Adrenal gland (tissue), 19 donors: ENCODE measurements at places on chromosomes 3 and 15. TPM values are rescaled to one million over a fixed set of nuclear protein-coding genes. Genes with fewer than 3 reads are reported as not detected.

Gene ZBBX
- total RNA-seq: not detected

Gene GATA2
- 6.4 TPM for total RNA-seq

Gene PLSCR5
- not detected for total RNA-seq

Gene MEIS2
- total RNA-seq: 45.0 TPM

Gene RARRES1
- 7.0 TPM for total RNA-seq

Gene TGM4
- 0.19 TPM for total RNA-seq

Gene HESX1
- 1.5 TPM for total RNA-seq

Gene ANKUB1
- not detected for total RNA-seq

Gene OXNAD1
- 6.5 TPM for total RNA-seq

Gene NOX5
- total RNA-seq: 0.06 TPM

- no peaks in the 10 kb centered on the region for H3K36me3 ChIP-seq
- no peaks in the 10 kb centered on the region for H3K27me3 ChIP-seq
- no peak for DNase-seq
- H3K27ac ChIP-seq: no peak overlapping the region
- peaks cover 2% of the 10 kb centered on the region for H3K4me1 ChIP-seq
Measured at GRCh38 chr15:60652245-60652644, 173.3 kb upstream of the ICE2 start.

DNA sequence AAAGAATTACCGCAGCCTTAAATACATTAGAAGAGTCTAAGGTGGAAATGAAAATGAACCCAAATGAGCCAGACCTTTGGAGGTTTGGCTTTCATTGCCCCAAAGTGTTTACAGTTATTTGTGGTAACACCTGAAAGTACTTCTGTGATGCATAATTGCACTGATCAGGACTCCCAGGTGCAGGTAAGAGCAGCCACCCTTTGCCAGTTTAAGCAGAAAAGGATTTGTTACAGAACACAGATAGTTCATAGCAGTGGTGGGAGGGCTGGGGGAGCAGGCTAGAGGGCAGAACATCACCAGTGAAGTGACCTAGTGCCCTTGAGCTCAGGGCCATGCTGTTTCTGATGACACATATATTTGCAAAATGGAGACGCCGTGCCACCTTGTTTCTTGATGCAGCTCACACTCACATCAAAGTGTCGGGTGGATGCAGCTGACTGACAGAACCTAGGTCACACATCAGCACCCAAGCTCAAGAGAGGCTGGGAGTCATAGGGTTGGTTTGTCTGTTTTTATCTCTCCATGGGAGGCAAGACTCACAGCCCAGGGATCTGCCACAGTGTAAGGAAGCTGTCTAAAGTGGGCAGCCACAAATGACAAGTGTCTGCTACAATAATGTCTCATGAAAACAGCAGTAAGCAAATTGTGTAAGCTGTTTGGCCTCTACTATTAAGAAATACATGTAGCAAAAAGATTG lies 49.1 kb downstream of the NEK11 start:
- no peaks in the 10 kb centered on the region for H3K4me1 ChIP-seq
- H3K27me3 ChIP-seq: no peaks in the 10 kb centered on the region
- no peak for DNase-seq
- H3K4me3 ChIP-seq: no peak overlapping the region
- no peaks in the 10 kb centered on the region for H3K36me3 ChIP-seq

- DNase-seq: no peak
- H3K27me3 ChIP-seq: no peaks in the 10 kb centered on the region
- H3K27ac ChIP-seq: no peak overlapping the region
- no peaks in the 10 kb centered on the region for H3K36me3 ChIP-seq
- H3K4me1 ChIP-seq: peaks cover 30% of the 10 kb centered on the region
- H3K4me3 ChIP-seq: no peak overlapping the region
Measured at GRCh38 chr3:49343163-49343562, 3.3 kb upstream of the USP4 start.

- H3K27ac ChIP-seq: no peak overlapping the region
- no peak overlapping the region for H3K4me3 ChIP-seq
- no peaks in the 10 kb centered on the region for H3K27me3 ChIP-seq
- no peaks in the 10 kb centered on the region for H3K36me3 ChIP-seq
- peaks cover 10% of the 10 kb centered on the region for H3K4me1 ChIP-seq
- DNase-seq: no peak
Measured at GRCh38 chr3:192825216-192825615, 92.4 kb downstream of the MB21D2 start.

DNA sequence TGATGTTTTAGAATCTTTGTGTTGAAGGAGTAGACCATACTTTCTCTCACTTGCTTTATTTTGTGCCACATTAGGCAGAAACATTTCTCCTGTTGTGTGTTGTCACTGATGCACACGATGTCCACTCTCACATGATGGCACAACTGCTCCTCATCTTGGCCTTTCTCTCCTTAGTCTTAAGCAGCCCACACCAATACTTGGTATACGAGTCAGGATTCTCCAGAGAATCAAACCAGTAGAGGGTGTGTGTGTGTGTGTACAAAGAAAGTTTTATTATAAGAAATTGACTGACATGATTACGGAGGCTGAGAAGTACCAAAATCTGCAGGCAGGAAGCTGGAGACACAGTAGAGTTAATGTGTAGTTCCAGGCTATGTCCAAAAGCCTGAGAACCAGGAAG lies 187.1 kb downstream of the ALCAM start:
- no peaks in the 10 kb centered on the region for H3K36me3 ChIP-seq
- no peaks in the 10 kb centered on the region for H3K4me1 ChIP-seq
- no peak overlapping the region for H3K4me3 ChIP-seq
- no peak for DNase-seq
- no peaks in the 10 kb centered on the region for H3K27me3 ChIP-seq

DNA sequence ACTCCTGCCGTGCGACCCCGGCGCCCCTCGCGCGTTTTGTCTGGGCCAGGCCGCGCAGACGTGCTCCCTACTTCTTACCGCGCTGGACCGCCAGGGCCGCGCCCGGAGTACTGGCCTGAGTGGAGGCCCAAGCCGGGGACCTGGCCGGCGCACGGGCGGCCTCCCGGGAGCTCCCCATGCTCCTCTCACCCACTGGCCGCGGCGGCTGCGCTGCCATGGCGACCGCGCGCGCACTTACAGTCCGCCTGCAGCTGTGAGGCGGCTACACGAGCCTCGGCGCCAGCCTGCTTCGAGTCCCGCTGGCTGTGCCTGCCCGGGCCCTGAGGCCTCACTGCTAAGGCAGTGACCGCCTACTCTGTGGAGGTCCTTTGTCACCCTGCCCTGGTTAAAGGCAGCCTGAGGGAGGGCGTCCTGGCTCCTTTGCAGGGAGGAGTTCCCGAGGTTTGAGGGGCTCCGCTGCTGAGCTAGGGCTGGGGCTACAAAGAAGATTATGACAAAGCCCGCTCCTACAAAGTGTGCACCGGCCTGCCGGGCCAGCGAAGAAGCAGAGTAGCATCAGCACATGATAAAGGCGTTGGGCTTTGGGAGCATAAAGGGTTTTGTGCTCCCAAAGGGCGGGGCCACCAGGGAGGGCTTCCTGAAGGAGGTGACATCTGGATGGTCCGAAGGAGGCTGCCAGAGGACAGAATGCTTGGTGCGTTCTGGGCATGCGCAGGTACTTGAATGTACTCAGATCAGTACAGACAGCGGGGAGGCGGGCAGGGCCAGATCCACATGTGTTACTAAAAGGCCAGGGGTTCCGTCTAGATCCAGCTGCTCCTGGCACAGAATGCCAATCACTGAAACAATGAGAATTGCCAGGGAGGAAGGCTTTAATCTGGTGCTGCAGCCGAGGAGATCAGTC lies at the start of the genes LRRC34 and LRRIQ4:
TSS of gene LRRC34 (minus strand) at position 573 of the 904 bp plus-strand sequence. CDS start at position 217, 356 bp downstream.
TSS of gene LRRIQ4 (plus strand) at position 539 of the 904 bp plus-strand sequence. CDS start 9,052 bp downstream, outside the sequence.
- peaks cover 9% of the 10 kb centered on the region for H3K4me1 ChIP-seq
- DNase-seq: peak; percentile 91

DNA sequence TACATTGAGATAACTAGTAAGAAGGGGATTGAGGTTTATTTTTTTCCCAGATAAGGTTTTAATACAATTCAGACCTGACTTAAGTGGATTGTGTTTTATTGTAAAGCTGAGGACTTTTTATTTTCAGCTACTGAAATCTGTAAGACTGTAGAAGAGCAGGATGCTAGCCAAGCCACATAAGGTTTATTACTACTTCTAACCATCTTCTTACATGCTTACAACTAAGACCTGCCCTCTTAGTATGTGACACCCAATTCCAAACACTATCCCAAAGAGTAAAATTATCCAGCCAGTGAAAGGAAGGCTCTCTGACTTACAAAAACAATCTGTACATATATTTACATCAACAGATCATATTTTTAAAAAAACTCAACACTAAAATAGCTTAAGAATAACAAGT lies 564.5 kb upstream of the NAALADL2 start:
- no peaks in the 10 kb centered on the region for H3K4me1 ChIP-seq
- no peaks in the 10 kb centered on the region for H3K27me3 ChIP-seq
- no peak for DNase-seq

DNA sequence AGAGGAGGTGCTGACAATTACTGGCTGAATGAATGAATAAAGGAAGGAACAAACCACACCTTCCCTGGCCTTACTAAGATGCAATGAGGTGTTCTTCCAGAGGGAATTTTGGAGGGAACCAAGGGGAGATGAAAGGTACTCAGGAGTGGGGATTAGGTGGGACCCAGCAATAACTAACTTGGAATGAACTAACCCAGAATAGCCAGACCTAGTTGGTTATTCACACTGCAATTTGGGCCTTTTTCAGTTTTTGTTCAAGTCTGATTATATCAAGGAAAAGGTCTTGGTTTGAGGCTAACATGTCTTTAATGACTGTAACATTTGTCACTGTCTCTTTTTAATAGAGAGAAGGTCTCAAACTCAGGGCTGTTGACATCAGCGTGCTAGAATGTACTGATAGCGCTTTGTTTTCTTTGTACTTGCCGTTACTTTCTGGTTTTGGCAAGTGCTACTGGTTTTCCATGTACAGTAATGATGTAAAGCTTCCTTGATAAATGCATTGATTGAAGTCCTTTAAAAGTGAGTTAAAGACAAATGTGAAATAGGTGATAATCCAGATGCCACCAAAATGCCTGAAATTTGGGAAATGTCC lies 3.2 kb upstream of the PLXND1 start:
- no peaks in the 10 kb centered on the region for H3K27me3 ChIP-seq
- H3K4me1 ChIP-seq: peaks cover 41% of the 10 kb centered on the region
- no peak for DNase-seq
- H3K27ac ChIP-seq: peak overlapping the region; percentile 82

DNA sequence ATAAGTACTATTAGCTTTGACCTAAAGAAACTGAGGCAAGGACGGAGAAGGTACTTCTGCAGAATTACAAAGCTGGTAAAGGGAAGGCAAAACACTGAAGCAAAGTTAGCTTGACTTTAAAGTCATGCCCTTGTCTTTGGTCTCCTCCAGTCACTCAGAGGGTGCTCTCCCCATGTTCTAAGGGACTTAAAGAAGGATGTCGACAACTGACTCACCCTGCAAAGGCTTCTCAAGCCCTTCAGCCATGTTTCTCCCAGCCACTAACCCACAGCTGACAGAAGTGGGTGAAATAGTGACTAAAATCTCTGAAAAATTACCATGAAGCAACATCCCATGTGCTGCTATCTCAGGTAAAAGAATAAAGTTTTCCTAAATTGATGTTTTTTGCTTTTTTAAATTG lies 46.4 kb downstream of the SUCLG2 start:
- H3K36me3 ChIP-seq: peaks cover 21% of the 10 kb centered on the region
- no peak for DNase-seq
- H3K27ac ChIP-seq: no peak overlapping the region
- H3K4me3 ChIP-seq: no peak overlapping the region

- H3K27ac ChIP-seq: no peak overlapping the region
- DNase-seq: no peak
- no peaks in the 10 kb centered on the region for H3K36me3 ChIP-seq
- H3K4me1 ChIP-seq: peaks cover 3% of the 10 kb centered on the region
Measured at GRCh38 chr3:31876331-31876730, 104.7 kb downstream of the OSBPL10 start.

DNA sequence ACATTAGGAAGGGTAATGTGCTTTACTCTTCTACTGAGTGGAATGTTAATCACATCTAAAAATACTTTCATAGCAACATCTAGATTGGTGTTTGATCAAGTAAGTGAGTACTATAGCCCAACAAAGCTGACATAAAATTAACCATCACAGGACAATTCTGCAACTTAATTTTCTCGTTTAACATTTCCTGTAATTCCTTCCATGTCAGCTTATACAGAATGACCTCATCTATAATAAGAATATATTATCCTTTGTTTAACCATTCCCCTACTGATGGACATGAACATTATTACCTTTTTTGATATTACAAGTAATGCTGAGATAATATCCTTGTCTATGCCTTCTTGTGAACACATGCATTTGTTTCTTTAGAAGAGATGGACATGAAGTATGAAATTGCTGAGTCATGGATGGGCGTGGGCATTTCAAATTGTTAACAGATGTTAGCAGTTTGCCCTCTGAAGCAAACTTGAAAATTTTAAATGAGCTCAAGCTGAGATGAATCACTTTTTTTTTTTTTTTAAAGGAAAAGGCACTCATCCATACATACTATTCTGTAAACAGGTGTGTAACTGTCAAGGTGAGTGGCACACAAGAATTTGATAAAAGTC lies 85.1 kb downstream of the OXNAD1 start:
- no peak overlapping the region for H3K27ac ChIP-seq
- H3K27me3 ChIP-seq: no peaks in the 10 kb centered on the region
- H3K4me3 ChIP-seq: no peak overlapping the region
- no peak for DNase-seq
- no peaks in the 10 kb centered on the region for H3K36me3 ChIP-seq
